Mucosa of gallbladder (tissue), 1 donor: ENCODE measurements at places on chromosomes 5 and 9. TPM values are rescaled to one million over a fixed set of nuclear protein-coding genes. Genes with fewer than 3 reads are reported as not detected.
A peak's percentile ranks its signal among the peaks of the same experiment; 100 is the strongest.

The HSPB3 gene
- 0.46 TPM for total RNA-seq

The NR4A3 gene
- total RNA-seq = 7.5 TPM

The WWC1 gene
- 58.4 TPM for total RNA-seq

The OTP gene
- total RNA-seq = not detected

GRCh38 chr9:134188386-134189144, 24.2 kb upstream of the RNU6ATAC start:
- no peak for DNase-seq

- DNase-seq = no peak
Measured at GRCh38 chr9:123604861-123605260, 248.9 kb downstream of the CRB2 start.

- DNase-seq = peak; percentile 77
Measured at GRCh38 chr9:81389569-81389993, 299.8 kb downstream of the TLE1 start.

GRCh38 chr5:139869042-139869790, 73.6 kb downstream of the PSD2 start:
- DNase-seq = no peak

DNA sequence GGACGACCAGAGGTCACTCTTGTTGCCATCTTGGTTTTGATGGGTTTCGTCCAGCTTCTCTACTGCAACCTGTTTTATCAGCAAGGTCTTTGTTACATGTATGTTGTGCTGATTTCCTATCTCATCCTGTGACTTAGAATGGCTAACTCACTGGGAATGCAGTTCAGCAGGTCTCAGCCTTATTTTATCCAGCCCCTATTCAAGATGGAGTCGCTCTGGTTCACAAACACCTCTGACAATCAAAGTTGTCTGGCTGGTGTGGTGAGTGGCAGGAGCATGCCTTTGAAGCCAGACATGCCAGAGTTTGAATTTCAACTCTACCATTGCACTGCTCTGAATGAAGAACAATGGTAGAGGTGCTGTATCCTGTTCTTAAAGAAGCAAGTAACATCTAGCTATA, 253.8 kb downstream of the CHSY3 start:
- DNase-seq = no peak

GRCh38 chr5:125129151-125129806, 382.8 kb upstream of the ZNF608 start:
- DNase-seq = no peak

DNA sequence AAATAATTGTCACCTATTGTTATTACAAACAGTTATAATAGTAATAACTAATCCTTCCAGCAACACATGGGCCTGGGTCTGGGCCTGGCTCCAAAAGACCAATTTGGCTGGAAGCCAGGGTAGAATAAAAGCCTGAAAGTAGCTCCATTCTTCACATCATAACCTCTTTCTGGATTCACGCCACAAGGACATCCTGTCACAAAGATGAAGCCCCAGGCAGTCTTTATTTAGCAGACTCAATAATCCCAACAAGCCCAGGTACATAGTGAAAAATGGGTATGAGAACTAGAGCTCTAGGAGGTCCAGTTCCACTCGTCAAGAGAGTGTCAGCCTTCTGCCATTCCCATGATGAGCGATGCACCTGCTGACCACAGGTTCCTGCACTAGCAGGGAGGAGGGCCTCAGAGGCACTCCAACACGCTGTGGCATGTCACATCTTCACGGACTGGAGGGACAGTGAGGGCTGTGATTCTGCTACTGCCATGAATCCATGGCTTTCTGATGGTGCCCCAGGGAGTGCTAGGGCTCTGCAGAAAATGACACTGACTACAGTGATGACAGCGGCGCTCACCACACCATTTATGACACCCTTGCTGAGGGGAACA, 124.9 kb downstream of the SPOCK1 start:
- no peak for DNase-seq
